Heart right ventricle (tissue), 16 donors: ENCODE measurements at places on chromosomes 6 and 20. TPM values are rescaled to one million over a fixed set of nuclear protein-coding genes. Genes with fewer than 3 reads are reported as not detected.

PRPH2 gene
- 0.51 TPM for polyA plus RNA-seq

HCK gene
- polyA plus RNA-seq: 2.3 TPM

CYP21A2 gene
- 0.19 TPM for polyA plus RNA-seq

ZSCAN16 gene
- polyA plus RNA-seq: 5.6 TPM

CRISP2 gene
- not detected for polyA plus RNA-seq

CHRNA4 gene
- polyA plus RNA-seq: 0.06 TPM

WFDC12 gene
- polyA plus RNA-seq: not detected

SRXN1 gene
- polyA plus RNA-seq: 32.8 TPM

FAM184A gene
- 3.0 TPM for polyA plus RNA-seq

RNF144B gene
- polyA plus RNA-seq: 8.3 TPM
